Kasumi-1 (cell line): ENCODE measurements at places on chromosomes 4 and X.

DNA sequence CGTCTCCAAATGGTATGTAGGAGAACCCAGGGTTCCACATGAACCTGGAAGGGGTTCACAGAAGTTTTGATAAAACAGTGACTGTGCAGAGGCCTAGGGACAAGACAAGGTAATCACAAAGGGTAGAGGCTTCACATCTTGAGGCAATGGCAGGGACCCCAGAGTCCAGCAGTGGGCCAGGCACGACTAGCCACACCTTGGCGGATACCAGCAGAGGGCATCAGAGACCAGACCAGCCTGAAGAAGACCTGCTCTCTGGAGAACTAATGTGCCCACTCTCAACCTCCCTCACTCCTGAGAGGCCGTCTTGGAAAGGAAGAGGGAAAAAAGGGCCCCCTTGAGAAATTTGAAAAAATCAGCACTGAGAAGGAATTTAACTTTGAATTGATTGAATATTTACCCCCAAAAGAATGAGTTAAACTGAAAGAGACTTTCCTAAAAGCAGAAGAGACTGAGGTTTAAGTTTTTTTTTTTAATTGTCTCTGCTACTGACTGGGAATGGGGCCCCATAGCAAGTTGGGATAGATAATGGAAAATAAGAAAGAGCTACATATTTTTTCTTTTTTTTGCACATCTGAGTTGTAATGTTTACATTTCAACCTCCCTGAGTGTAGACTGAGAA lies 243.8 kb upstream of the JADE1 start:
- peak; percentile 44 for DNase-seq

DNA sequence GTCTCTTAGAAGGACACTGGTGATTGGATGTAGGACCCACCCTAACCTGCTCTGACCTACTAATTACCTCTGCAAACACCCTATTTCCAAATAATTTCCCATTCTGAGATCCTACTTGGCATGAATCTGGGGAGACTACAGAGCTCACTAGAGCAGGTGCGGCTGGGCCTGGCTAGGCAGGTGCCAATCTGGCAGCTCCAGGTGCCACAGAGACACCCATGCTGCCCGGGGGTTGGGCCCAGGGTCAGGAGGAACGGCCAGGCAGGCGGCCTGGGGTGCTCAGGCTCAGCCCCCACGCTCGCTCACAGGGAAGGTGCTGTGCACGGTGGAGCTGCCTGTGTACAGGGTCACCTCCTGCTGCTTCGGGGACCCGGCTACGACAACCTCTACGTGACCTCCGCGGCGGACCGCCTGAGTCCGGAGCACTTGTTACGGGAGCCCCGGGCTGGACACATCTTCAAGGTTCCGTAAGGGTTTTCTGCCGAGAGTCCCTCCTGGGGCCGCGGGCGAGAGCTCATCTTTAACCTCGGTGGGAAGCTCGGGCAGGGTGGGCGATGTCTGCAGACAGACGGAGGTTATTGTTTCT lies 26.5 kb upstream of the PLCXD1 start:
- no peak for DNase-seq

DNA sequence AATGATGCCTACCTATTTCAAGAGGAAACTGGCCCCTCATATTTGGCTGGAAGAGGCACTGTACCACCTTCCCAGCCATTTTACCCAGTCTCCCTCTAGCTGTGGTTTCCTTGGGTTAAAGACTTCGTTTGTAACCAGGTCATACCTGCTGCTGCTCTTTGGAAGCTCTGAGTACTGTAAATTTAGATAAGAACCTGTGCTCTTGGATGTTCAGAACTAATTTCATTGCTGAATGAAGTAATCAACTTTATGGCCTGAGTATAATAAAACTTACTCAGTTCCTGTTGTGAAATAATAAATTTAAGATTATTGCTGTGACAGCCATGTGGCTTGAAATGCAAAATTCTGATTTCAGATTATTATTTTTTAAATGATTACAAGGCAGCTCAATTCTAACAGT lies 12.2 kb downstream of the MTTP start:
- DNase-seq = no peak

- DNase-seq = no peak
These were observed 754 bp downstream of the MTMR1 start for GRCh38 chrX:150693725-150694574.

GRCh38 chr4:150990993-150991392 lies 24.1 kb downstream of the LRBA start:
- DNase-seq = no peak

DNA sequence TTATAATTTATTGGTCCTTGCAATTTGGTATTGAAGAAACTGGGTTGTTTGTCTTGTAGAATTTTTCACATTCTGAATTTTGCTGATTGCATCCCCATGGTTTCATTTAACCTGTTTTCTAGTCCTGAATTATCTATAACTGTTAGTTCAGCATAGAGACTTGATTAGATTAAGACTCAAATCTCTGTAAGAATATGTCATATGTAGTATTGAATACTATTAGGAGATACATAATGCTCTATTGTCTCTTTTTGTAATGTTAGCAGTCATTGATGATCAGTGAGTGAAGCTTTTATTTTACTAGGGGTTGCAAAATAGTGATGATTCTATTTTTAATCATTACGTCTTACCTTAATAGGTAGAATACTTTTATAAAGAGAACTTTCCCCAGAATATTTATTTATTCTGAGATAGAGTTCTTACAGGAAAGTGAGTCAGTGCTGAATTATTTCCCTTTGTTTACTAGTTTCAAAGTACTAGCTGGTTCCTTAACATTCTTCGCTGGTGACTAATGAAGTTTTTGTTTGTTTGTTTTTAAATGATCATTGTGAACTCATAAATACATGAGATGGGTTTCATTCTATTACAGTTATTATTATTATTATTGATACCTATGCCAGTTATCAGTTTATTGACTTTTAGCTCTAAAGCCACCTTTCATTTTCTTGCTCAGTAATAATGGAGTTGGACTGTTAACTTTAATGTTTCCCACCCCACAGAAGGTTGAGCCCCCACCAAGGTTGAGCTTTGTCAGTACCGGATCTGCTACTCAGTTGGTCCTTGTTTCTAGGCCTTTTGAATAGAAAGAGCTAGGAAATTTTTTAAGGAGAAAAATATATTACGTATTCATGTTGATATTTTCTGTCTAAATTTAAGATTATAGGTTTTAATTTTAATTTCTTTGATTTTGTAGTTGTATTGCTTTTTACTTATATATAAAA lies 102.3 kb downstream of the LARP1B start:
- DNase-seq = no peak

DNA sequence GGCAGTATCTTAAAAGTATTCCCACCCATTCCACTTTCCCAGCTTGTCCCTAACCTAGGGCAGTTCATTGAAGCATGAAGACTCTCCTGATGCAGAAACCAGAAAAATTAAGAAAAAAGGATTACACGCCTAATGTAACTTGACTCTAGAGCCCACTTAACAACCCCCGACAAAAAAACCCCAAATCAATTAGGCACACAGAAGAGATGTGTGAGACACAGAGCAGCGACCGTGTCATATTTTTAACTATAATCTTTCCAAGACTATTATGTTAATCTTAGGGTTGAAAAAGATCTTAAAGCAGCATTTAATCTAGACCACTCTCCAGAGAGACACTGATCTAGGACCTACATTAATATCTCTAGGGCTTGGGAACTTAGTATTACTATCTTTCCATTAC lies 1.3 kb downstream of the YTHDC1 start:
- no peak for DNase-seq

DNA sequence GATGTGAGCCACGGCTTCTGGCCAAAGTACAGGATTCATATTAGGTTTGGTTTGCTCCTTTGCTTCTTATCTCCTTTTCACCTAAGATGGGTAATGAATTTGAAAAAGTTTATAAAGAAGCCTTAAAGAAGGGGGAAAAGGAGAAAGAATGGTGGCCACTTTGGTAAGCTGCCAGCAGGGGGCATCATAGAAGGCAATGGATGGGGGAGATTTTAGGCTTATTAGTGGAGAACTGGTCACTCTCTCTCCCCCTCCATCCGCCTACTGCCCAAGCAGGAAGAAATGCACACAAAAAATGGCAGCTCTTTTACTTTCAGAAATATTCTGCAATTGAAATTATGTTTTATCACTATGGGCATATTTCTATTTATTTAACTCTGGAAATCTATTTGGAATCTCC lies 32.0 kb downstream of the SPARCL1 start:
- DNase-seq = peak; percentile 11

DNA sequence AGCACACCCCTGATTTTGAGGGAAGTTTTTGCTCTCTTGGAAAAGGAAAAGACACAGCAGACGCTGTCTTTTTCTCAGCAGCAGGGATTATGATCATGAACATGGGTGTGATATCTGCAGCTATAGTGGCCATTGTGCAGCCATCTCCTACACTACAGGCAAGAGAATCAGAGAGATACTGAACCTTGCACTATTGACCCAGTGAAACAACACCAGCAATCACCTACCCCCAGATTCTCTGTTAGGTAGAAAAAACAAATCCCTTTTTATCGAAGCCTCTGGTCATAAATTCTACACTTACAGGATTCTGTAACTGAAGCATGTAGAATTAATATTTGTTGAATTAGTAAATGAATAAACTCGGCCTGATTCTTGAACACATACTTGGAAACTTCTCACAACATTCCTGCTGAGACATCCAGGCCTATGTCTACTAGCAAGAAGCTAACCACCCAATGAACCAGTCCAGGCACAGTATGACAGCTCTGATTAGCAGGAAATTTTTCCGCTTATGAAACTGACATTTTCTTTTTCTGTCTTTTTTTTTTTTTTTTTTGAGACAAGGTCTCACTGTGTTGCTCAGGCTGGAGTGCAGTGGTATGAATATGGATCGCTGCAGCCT lies 5.0 kb upstream of the AFAP1 start:
- no peak for DNase-seq

- peak; percentile 63 for DNase-seq
These were observed 156.1 kb downstream of the STPG2 start for GRCh38 chr4:97987019-97987648.

- DNase-seq = peak; percentile 82
These were observed 26.8 kb downstream of the CRMP1 start for GRCh38 chr4:5865896-5866599.

DNA sequence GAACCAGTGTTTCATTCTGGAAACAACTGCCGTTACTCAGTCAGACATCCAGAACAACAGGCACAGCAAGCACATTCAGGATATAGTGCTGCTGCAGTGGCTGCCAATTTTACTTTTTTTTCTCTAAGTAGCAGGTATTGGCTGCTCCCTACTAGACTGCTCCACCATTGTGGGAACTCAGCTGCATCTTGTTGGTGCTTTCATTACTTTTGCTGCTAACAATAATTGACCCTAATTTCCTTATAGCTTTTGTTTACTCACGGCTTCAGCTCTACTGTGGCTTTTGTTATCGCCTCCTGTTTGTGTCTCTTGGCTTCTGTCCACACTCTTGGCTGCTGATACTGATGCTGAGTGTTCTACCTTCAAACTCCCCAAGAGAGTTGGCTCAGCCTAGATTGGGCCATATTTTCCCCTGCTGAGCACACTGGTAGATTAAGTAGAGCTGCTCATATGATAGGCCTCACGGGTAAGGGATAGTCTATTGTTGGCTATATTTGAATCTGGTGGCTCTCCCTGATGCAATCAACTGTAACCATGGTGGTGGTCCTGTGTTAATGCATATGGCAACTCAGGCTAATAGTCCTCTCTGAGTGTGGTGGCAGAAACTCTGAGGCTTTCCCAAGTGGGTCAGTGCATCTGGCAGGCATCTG lies 44.5 kb upstream of the IL2 start:
- no peak for DNase-seq

DNA sequence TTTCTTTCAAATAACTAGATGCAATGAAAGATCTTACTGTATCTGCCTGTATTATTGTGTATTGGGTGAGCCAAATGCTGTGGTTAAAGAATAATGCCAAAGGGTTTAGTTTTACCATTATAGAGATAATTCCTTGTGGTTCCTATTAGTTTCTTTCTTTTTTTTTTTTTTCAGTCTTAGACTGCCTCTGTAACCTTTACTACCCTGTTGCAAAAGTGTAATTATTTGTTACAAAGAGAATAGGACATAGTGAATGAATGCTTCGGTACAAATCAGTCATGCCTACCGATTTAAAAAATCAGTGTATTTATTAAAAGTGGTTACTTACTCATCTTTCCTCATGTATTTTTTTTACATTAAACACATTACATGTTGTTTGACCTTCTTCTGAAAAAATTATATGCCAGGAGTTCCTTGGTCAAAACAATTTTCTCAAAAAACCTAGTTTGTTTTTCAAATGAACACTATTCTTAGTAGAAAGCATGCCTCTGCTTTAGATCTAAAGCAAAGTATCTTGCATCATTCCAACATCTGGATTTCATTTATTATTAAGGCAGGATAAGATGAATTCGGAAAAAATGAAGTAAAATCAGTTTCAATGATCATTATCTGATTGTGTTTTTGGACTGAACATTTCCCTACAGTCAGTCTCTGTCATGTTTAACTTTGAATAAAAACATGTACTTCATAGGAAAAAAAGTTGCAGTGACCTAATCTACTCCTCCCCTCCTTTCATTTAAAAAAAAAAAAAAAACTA lies 21.2 kb upstream of the SYNPO2 start:
- no peak for DNase-seq

DNA sequence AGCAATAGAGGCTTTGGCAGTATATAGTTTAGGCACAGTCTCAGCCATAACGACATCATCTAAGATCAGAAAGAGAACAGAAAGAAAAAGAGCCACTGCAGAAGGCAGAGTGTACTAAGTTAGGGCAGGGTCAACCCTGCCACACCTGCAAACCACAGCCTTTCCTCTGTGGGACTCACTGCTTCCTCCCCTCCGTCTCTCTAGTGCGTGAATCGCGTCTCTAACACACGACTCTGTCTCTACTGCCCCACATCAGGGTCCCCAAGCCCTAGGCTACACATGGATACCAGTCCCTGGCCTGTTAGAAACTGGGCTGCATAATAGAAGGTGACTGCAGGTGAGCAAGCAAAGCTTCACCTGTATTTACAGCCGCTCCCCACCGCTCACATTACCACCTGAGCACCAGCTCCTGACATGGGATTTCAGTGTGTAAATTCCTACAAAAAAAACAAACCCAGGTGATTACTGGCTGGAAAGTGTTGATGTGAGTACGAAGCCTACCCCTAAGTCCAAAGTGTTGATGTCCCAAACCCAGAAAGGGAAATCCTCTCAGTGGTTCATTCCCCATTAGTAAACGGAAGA lies 128.9 kb downstream of the PRKX start:
- no peak for DNase-seq

DNA sequence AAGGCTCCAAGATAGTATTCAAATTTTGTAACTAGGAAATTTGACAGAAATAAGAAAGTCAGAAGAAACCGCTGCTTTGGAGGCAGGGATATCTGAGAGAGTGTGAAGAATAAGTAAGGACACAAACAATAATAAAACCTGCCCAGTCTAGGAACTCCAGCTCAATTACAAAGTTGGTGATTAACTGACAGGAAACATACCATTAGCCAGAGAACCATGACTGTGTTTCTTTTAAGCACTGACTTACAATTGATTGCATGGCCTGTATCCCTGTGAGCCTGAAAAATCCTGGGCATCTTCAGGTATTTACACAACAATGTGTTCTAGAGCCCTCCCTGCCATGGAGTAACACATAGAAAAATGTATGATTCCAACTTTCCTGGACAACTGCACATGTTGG lies 127.4 kb downstream of the GRIA3 start:
- no peak for DNase-seq

GRCh38 chr4:7650606-7651385 lies 216.1 kb upstream of the PSAPL1 start:
- DNase-seq = peak; percentile 43

GRCh38 chrX:37776987-37777325 lies 2.9 kb upstream of the CYBB start:
- DNase-seq = no peak

- DNase-seq = peak; percentile 19
These were observed 49.5 kb downstream of the PHEX start for GRCh38 chrX:22081475-22082092.
